ENCODE measurements at places on chromosomes 2 and 18. TPM values are rescaled to one million over a fixed set of nuclear protein-coding genes. Genes with fewer than 3 reads are reported as not detected.

- DNase-seq = no peak
Observed at GRCh38 chr2:168316073-168316440, 68.7 kb upstream of the STK39 start.

DNA sequence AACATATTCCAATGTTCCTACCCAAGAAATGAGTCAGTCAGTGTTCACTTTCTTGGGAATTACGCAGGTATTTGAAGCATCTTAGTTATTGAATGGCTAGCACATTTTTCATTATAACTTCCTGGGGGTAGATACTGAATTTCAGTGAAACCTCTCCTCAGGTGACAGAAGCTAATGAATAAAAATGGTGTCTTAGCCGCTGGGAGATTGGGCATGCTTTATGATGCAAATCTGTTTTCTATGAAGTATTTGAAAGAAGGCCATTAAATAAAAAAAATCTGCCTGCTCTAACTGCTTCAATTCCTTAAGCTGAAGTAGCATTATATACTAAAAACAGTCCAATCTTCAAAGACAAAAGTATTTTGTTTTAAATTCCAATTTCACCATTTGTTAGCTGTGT, 132.8 kb upstream of the CYRIA start:
- no peak for DNase-seq

DNA sequence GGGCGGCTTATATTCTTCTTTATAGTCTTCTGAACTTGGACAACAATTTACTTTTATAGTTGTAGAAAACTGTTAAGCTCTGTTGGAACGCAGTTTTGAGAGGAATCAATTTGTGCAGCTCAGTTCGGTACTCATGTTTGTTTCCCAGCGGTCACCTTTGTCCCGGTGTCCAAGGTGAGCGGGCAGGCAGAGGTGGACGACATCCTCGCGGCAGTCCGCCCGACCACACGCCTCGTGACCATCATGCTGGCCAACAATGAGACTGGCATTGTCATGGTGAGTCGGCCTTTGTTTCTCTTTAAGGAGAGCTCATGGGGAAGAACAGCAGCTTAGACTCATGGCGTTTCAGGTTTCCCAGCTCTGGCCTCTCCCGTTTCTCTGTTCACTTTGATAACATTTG, 18.6 kb upstream of the ESPNL start:
- DNase-seq = no peak

- DNase-seq = no peak
Observed at GRCh38 chr18:73669297-73669696, 478.3 kb downstream of the FBXO15 start.

DNA sequence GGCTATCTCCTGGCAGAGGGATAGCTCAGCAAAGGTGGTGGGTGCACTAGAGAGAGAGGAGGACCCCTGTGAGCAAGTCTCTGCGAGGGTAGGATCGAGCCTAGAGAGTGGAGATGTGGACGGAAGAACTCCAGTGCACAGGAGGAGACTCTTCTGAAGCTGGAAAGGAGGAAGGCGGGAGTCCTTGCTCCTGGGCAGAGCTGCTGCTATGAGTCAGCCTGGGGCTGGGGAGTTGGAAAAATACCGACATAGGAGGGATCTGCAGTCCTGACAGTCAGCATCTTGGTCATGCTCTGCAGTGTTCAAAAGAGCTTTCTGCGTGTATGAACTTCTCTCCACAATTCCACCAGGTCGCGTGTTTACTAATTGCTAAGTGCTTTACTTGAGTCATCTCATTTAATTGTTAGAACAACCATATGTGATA, 233.8 kb downstream of the LDLRAD4 start:
- DNase-seq = peak; percentile 94

The PARD6G gene
- 12.8 TPM for total RNA-seq

The PSTPIP2 gene
- 6.7 TPM for total RNA-seq

Data from umbilical cord (tissue), 2 donors.